ENCODE measurements at places on chromosomes 6 and 20.

GRCh38 chr20:22058746-22059145 lies 353.3 kb downstream of the PAX1 start:
- no peak for DNase-seq

GRCh38 chr6:73579851-73580246 lies 59.0 kb upstream of the EEF1A1 start:
- no peak for DNase-seq

- no peak for DNase-seq
Observed at GRCh38 chr20:44566018-44566417, 16.4 kb upstream of the PKIG start.

- DNase-seq = no peak
Observed at GRCh38 chr6:43054206-43054943, 724 bp upstream of the CUL7 start.

DNA sequence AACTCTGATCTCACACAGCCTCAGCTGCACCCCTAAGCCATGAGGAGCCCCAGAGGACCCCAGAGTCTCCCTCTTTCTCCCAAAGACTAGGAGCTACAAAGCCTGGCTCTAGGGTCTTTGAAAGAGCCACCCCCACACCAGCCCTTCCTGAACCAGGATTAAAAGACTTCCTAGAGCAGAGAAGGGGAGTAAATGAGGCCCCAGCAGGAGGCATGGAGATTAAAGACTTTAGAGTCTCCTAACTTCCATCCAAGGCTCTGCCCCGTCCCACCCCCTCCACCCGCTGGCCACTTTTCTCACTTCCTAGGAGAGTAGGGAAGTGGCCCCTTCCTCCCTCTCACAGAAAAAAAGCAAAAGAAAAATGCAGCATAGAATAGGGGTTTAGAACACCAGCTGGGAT lies 1.7 kb downstream of the PREX1 start:
- no peak for DNase-seq

- no peak for DNase-seq
Observed at GRCh38 chr6:37696841-37697662, 631 bp downstream of the MDGA1 start.

GRCh38 chr20:51189814-51190782 lies 167.2 kb upstream of the KCNG1 start:
- DNase-seq = no peak

DNA sequence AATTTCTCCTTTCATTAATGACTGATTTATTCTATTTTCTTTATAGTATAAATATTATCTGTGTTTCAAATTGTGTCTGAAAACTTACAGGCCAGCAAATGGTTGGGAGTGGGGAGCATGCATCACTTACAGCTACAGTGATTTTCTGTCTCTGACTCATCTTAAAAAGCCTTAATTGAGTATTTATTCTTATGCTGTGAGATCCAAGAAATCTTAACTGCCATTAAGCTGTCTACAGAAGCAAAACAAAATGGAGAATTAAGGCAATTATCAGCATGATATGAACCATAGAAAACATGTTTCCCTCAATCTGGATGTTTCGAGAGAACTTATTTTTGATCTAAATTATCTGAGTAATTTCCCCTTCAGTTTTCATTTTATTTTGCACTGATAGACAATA lies 831.2 kb downstream of the KIF16B start:
- no peak for DNase-seq

GRCh38 chr6:88612631-88613030 lies 350.8 kb downstream of the RNGTT start:
- no peak for DNase-seq

DNA sequence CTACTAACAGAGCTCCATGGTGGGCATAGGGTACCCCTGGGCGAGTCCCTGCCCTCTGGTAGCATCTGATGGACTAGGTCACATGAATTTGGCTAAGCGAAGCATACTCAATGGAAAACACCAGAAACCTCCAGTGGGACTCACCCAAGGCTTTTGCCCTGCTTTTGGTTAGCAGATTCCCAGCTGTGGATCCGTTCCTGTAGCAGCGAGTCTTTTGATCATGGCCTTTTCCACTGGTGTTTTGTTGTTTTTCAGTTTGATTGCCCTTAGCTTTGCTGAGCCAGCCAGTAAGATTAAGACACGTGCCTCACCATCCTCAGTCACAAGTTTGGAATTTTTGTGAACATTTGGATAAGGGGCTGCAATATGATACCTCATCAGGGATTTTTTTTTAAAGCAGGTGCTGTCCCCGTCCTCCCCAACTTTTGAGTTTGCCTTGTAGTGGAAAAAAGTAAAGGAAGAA lies 8.0 kb downstream of the TNFAIP3 start:
- DNase-seq = no peak

GRCh38 chr6:15854826-15855710 lies 192.2 kb upstream of the DTNBP1 start:
- peak; percentile 11 for DNase-seq

DNA sequence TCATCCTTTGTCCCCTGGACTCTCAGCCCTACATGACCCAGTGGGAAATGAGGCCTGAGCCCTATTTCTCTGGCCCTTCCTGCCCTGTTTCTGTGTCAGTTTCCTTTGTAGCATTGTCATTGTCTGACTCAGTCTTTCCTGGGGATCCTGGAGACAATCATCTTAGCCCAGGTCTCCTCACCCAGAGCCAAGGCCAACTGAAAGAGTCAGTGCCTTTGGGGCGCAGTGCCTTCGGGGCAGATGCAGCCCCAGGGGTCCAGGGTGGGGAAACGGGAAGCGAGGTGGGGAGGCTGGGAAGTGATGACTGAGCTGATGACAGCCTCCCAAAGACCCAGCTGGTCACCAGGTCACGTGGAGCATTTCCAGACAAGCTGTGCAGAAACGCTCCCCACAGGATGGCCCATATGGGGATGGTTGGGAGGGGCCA lies 93.3 kb upstream of the SULF2 start:
- no peak for DNase-seq

DNA sequence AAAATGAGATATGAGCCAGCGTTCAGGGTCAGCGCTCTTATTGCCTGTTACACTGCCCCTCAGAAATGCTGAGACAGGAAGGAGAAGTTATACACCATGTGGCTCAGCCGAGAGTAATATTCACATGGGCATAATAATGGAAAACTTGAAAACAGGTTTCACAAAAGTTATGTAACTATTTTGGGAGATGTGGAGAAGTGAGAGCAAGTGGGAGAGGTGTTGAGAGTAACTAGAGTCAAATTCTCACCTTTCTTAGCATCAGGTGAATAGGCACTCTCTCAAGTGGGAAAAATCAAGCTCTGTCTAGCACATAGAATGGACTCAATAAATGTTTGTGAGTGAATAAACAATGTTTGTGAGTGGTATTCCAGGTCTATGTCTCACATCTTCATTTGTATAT lies 94.5 kb downstream of the TBX18 start:
- no peak for DNase-seq

- DNase-seq = no peak
Observed at GRCh38 chr6:3723966-3724365, 27.5 kb downstream of the PXDC1 start.

GRCh38 chr6:30979141-30979540 lies 4.4 kb upstream of the MUC21 start:
- no peak for DNase-seq

DNA sequence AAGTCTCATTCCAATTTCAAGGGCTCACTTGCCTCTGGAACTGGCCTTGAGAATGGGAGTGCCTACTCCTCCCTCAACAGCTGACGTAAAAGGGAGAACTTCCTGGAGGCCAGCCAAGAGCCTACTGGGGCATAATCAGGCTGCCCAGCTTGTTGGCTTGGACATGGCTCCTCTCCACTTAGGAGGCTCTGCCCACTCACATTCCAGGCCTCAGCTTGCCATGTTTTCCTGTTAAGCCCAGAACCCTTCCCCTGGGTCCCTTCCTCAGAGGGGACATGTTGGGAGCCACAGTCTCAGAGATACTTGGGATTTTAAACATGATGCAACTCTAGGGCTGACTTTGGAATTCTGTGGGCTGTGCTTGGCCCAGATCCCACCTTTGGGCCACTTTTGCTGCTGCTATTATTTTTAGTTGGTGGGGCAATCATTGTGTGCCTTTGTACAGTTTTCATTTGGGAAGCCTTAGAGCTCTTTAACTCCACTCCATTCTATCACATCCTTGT lies 31.5 kb upstream of the ADTRP start:
- DNase-seq = no peak

DNA sequence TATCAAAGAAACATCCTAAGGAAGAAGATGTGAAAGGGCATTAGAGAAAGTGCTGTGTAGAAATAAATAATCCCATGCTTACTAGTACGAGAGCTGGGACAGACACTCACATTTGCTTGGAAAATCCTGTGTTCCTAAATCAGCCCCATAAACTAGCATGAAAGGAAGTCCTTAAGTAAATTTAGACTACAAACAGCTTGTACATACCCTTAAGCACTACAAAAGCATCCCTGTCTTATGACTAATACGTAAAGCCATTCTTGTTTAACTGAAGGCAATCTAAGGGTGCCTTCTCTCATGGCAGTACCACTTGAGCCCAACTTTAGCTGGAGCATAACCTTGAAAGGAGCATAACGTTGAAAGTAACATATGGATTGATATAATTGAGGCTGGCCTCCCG lies 15.4 kb upstream of the FOXQ1 start:
- DNase-seq = no peak

DNA sequence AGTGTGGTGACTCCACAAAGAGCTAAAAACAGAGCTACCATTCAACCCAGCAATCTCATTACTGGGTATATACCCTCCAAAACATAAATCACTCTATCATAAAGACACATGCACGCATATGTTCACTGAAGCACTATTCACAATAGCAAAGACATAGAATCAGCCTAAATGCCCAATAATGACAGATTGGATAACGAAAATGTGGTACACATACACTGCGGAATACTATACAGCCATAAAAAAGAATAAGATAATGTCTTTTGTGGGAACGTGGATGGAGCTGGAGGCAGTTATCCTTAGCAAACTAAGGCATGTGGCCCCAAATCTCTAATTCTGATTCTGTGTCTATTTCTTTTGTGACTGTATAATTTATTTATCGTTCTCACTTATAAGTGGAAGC lies 124.5 kb upstream of the PRND start:
- DNase-seq = no peak

DNA sequence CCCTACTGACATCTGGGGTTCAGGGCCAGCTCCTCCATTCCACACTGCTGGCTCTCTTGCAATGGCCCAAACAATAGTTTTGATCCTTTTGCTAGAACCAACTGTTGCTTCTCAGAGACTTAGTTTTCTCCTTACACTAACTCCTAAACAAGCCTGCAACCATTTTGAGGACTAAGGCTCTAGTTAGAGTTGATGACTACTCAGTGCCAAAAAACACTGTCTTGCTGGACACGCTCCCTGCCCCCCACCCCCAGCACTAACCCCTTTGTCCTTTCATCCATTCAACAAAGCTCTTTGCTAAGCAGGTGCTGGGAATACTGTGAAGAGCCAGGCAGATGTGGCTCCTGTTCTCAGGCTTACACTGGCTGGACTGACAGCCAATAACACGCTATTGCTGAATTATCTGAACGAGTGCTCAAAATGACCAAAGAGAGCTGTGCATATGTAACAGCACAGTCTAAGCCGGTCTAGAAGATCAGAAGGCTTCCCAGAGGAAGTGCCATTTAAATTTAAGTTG lies 17.6 kb downstream of the GCLC start:
- no peak for DNase-seq

- DNase-seq = no peak
Observed at GRCh38 chr6:92362404-92362803, 1057.0 kb downstream of the EPHA7 start.

DNA sequence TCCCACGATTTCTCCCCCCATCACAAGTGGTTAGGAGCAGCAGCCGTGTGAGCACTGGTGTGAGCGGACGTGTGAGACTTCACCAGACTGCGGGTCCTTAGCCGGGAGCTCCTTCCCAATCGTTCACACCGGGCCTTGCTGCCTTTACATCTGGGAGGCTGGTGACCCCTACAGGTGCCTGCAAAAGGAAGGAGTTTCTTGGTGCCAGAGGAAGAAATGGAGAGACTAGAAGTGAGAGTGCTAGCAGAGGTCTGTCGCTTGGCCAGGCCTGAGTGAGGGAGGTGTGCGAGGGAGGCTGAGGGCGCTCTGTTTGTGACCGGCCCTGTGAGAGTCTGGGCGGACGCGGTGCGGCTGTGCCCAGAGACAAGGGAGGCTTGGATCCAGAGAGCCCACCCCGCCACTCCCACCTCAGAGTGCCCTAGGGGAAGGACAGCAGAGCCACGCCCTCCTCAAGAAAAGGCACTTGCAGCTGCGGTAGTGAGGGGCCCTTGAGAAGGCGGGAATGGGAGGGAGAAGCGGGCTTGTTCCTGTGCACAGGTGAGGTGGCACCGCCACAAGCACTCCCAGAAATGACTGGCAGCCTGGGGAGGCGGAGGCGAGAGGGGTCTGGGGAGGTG lies 10.0 kb upstream of the ARMC2 start:
- no peak for DNase-seq

DNA sequence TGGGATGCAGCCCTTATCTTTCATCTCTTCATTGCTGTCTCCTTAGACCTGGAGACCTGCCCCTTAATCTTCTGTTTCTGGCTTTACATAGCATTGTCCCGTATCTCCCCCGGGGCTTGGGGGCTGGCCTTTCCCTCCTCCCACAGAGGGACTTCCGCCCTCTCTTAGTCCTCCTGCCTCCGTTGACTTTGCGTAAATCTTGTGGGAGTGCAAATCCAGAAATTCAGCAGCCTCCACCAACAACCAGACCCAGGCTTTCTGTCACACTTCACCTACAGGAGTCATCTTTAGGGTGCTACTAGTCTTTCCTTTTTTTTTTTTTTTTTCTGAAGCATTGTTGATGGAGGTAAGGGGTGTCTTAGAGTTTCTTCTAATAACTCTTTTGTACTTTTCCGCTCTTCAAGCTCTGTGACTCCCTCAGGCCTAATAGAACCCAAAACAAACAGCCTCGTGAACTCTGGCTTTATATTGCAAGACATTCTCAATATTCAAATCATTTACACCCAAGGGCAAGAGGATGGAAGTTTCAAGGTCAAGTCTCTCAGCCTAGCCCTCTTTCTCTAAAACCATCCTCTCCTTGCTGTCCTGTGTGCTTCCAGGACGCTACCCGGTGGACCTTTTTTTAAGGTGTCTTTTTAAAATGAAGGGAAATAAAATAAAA lies 66.2 kb downstream of the RREB1 start:
- no peak for DNase-seq

DNA sequence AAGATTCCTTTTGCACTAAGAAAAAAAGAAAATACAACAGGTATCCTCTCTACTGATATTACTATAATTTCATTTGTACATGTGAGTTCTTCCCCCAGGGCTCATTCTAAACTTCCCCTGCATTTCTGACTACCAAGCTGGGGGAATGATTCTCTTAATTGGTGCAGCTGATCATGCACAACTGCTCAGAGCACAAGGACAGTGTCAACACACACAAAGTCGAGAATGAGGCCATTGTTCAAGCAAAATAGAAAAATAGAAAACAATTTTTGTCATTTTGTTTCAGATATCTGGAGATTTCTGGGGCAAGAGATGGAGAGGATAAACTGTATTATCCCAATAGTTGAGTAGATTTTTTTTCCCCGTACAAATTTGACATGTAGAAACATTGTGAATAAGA lies 236.3 kb downstream of the HAO1 start:
- peak; percentile 93 for DNase-seq

DNA sequence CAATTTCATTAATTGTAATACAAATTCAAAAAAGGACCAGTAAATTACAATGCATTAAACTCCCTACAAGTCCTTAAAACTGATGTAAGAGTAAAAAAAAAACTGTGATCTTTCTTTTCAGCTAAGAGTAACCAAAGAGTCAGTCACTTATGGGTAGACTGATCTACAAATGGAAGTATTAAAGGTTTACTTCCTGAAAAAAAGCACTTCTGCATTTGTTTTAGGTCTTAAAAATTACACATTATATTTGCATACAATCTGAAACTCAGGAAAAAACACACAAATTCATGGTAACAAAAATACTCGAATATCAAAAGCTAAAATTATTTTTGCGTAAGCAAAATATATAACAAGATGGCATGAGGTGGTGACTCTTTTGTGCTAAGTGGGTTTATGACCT lies 23.5 kb downstream of the USP49 start:
- no peak for DNase-seq
